Upper lobe of left lung (tissue), 6 donors: ENCODE measurements at places on chromosomes 5 and 9. TPM values are rescaled to one million over a fixed set of nuclear protein-coding genes. Genes with fewer than 3 reads are reported as not detected.
A peak's percentile ranks its signal among the peaks of the same experiment; 100 is the strongest.

DNA sequence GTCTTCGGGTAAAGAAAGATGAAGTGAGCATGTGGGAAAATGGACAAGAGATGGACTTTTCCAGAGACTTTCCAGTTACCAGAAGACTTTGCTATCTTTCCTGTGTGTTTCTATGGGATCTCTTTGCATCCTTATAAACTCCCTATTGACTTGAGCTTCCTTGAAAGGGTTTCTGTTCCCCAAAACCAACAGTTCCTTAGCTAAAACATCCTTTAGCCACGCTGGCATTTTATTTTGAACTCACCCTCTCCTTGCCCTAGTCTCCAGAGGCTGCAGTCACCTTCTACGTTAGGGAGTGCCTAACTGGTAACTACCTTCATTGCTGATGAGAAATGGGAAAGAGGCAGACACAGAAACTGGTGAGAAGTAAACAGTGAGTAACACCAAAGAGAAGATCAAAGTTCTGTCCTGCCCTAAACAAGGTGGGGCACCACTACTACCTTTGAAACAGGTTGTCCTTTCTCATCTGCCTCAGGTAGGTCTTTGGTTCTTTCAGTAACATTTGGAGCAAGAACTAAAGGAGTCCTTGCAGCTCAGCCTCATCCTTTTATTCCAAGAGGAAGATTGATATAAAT lies 402.9 kb downstream of the ENC1 start:
- no peak for DNase-seq

DNA sequence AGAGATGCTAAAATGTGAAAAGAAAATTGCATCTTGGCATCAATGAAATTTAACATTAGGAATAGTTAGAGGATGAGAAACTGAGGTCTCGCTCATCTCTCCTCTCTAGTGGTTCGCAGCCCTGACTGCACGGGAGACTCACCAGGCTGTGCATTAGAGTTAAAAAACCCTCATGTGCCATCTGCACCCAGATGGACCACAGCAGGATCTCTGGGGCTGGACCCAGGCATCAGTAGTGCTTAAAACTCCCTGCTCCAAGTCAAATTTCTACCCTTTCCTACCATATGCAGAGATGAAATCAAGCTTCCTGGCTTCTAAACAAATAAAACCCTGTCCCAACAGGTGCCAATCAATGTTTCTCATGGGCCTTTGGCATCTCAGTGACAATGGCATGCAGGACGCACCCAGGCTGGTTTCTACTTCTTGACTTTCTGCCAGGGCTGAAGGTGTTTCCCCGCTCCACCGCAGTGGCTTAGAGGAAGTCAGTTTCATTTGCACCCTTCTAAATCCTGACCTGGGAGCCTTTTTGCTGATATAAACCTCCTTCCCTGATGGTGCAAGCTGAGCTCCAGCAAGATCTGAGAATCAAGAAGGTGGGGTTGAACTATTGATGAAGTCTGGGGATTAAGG lies 132.6 kb downstream of the NSG2 start:
- no peak for DNase-seq

- DNase-seq: no peak
Measured at GRCh38 chr9:116632990-116633838, 53.9 kb upstream of the TRIM32 start.

- no peak for DNase-seq
Measured at GRCh38 chr9:80922544-80922943, 766.8 kb downstream of the TLE1 start.

- DNase-seq: no peak
Measured at GRCh38 chr9:88645879-88646199, 110.9 kb downstream of the NXNL2 start.

DNA sequence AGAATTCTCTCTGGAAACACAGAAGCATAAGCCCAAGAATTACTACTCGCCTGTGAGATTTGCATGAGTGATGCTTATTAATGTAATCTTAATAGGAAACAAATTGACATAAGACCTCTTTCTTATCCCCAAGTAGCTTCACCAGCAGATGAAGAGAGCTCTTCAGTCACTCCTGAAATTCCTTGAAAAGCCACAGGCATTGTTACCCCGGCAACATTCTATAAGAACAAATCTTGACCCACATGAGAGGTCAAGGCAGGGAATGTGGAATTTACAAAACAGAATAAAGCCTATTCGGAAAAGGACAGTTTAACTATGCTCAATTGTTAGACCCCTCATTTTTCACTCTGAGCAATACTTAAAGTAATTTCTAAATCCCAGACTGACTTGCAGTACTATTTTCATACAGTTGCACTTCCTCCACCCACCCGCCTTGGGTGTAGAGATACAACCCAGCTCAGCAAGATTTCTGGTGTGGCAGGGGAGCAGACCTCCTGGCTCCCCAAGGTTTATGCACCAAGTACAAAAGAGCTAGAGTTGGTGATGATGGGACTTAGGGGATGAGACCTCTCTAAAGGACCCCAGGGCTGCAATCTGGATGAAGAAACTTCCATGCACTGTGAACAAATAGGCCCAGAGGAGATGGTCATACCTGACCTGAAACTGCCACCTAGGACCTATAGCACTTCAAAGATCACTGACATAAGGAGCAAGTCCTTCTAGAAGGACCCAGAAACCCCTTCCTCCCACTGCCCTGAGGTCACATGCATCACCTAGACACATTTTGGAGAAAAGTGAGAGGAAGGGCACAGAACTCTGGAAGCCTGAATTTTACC lies 242.1 kb downstream of the ZNF608 start:
- no peak for DNase-seq

ISCA1 gene
- 27.7 TPM for total RNA-seq

TMC1 gene
- not detected for total RNA-seq

MSX2 gene
- total RNA-seq: not detected

GRCh38 chr5:116553366-116553765 lies 21.3 kb downstream of the SEMA6A start:
- no peak for DNase-seq

DND1 gene
- total RNA-seq: 0.92 TPM

IFNA13 gene
- not detected for total RNA-seq

- no peak for DNase-seq
Measured at GRCh38 chr5:1341863-1342262, 3.0 kb downstream of the CLPTM1L start.

- no peak for DNase-seq
Measured at GRCh38 chr5:97098922-97099321, 43.5 kb downstream of the LIX1 start.

DNA sequence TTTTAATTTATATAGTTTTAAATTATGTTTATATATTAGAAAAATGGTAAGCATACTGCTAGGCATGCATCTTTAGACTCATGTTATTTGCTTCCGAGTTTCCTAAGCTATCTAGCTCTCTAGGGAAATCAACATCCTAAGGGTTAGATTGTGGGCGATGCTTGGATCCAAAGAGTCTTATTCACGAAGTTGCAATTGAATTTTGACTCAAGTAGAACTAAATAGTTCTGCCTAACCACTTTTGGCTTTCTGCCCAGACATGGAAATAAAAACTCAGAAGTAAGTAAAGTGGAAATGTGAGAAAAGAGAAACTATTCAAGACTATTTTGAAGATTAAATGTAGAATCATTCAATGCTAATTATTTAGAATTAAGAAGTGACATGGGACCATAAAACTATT lies 440.4 kb downstream of the CDH18 start:
- no peak for DNase-seq

DNA sequence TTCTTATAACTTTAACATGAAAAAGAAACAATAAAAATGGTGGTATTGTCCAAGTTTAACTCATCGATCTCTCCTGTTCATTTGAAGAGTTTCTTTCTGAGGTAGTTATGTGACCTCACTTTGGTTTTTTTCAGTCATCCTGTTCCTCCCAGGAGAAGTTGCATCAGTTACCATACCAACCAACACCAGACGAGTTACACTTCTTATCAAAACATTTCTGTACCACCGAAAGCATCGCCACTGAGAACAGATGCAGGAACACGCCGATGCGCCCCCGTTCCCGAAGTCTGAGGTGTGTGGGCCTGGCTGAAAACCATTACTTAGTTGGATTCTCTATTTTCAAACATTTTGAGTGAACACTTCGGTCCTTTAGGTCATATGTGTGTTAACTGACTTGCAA lies 96.3 kb downstream of the CD180 start:
- peak; percentile 10 for DNase-seq
